Cerebellar nuclear complex (tissue), 1 donor: ENCODE measurements at places on chromosomes 1 and 21.

DNA sequence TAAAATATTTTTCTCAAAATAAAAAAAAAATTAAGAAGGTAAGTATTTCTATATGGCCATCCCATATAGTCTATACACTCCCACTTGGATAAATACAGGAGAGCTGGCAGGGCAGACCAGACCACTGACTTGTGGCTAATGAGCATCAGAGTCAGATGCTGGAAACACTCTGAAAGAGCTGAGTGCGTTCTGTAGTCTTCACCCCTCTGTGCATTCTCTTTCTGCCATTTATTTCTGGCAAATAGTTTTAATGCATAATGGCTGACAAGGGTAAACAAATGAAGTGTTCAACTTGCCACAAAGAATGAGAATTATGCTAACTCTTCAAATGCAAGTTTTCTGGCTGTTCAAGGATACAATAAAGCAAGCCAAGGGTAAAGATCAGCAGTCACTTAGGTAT is 191.7 kb downstream of the TTLL7 start:
- no peak for DNase-seq

GRCh38 chr21:45873866-45874265 is 107.7 kb upstream of the COL6A1 start:
- DNase-seq = no peak

- no peak for DNase-seq
Observed at GRCh38 chr1:230824919-230825721, 43.2 kb downstream of the C1orf198 start.

DNA sequence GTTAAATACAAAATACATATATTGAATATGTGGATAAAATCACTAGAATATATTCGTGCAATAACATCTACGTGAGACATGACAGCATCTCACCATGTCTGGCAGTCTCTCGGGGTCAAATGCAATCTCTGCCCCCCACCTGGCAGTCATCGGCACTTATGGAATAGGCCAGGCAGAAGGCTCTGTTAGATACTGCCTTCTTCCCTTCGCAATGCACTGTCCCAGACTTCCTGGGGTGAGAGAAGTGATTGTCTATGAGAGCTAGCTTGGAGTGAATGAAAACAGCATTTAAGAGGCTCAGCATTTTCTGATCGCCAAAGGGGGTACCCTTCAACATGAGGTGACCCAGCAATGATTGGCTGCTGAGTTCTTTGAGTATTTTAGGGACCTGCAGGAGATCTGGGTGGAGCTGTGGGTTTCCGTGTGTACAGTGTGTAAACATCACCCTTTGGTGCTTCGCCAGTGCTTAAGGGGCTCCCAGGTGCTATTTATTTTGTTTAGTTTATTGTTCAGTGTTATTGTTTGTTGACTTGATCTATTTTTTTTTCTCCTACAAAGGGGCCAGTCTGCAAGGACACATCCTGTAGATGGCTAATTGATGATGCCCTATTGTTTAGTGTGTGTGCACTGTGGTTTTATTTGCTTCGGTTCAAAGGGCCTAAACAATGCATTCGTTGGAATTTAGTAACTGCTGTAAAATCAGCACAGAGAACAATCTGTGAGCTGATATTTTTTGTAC is 10.2 kb downstream of the ERG start:
- DNase-seq = no peak

GRCh38 chr1:89975540-89976125 is 19.3 kb upstream of the ZNF326 start:
- no peak for DNase-seq

- DNase-seq = no peak
Observed at GRCh38 chr1:168629466-168629865, 53.1 kb downstream of the XCL1 start.

- no peak for DNase-seq
Observed at GRCh38 chr1:57404884-57405283, 19.0 kb downstream of the DAB1 start.

GRCh38 chr1:39205102-39205780 is 746 bp downstream of the MACF1 start:
- DNase-seq = no peak

DNA sequence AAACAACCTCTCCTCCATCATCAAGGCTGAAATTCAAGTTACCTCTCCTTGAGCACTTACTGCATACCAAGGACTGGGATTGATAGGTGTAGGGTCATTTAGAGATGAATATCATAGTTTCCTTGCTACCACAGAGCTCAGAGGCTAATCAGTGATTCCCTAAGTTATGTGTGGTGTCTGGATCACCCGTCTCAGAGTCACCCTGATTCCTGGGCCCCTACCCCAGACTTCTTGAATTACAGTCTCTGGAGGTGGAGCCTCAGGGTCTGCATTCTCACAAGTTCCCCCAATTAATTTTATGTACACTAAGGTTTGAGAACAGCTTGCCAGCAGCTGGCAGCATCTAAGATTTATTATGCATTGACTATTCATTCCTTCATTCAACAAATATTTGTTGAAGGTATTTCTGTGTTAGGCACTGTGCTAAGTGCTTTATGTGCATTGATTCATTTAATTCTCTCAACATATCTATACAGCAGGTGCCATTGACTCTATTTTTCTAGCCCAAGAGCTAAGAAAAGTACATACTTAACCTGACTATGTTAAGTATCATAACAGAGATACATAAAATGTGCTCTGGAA is 182.9 kb upstream of the FGGY start:
- DNase-seq = no peak

GRCh38 chr21:38365521-38365920 is 108.7 kb downstream of the KCNJ15 start:
- DNase-seq = no peak

GRCh38 chr1:101957771-101958170 is 39.0 kb downstream of the OLFM3 start:
- DNase-seq = no peak

GRCh38 chr1:68916221-68916902 is 419.5 kb upstream of the DEPDC1 start:
- DNase-seq = no peak

DNA sequence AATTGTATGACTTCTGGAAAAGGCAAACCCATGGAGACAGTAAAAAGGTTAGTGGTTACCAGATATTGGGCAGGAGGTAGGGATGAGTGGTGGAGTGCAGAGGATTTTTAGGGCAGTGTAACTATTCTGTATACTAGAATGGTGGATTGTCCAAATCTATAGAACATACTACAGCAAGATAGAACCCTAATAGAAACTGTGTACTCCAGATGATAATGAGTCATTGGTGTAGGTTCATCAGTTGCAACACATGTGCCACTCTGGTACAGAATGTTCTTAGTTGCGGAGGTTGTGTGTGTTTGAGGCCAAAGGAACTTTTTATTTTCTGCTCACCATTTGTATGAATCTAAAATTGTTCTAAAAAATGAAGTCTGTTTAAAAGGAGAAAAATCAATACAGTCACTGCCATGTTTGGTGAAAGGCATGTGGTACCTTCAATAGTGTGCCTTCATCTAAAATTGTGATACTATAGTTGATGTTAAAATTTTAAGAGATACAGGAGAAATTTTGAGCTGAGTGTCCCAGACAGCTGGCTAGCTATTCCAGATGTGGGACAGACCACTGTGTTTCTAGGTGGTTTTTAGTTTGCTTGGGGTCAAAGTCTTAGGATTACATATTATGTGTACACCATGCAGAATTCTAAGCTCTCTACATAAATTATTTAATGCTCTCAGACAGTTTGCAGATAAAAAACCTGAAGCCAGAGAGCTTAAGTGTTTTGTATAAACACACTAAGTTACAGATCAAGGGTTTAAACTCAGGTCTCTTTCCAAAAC is 150.5 kb downstream of the RPS6KC1 start:
- DNase-seq = no peak

DNA sequence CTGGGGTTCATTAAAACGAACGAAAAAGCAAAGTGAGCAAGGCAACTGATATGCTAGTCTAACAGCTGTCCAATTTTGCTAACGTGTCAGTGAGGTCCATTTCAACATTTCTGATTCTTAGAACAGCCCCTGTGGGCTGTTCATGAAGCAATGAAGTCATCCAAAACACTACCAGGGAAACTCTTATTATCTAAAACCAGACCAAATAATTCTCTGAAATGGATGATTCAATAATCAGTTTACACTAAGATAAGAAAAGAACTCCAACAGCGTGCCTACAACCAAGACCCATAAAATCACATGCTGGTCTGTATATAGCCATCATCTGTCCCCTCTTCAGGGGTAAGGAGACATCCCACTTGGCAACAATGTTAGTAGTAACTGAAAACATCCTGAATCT is 122.7 kb downstream of the TGFBR3 start:
- DNase-seq = no peak
